Ureter (tissue), 1 donor: ENCODE measurements at places on chromosomes 2 and 18.

- no peak for DNase-seq
Measured at GRCh38 chr2:7792031-7792651, 874.9 kb downstream of the RNF144A start.

DNA sequence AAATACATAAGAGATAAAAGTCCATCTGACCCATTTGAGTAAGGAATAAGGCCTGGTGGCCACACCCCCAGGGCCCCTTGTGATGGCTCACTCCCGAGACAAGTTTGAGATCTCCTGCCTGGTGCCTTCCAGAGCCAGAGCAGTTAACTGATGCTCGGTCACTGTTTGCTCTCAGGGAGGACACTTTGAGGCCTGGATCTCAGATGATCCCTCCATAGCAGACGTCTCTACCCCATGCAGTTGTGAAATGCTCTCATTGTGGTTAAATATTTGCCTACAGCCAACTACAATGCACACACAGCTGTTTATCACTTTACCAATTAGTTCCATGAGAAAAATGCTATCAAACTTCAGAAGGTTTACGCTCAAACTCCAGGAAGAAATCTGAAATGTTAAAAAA, 12.3 kb downstream of the GYPC start:
- no peak for DNase-seq

DNA sequence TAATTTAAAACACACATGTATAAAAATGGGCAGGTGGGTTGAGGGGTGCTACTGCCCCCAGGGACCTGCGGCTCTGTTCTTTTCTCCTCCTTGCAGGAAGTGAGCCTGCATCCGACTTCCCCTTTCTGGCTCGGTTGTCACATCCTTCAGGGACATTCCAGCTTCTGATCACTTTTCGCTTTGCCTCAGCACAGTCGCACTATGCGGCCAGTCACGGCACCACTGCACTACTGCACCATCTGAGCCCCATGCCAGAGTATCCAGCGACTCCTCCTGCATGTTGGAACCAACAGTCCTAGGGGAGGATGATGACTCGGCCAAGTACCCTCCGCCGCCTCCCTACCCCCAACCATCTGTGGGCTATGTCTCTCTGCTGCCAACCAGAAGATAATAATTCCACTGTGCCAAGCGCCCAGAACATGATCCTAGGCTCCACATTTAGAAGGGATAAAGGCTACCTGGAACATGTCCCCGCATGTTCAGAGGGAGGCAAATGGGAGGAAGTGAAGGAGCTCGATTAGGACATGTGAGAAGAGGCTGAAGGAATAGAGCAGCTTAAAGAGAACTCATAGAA, 17.6 kb downstream of the CDC42EP3 start:
- no peak for DNase-seq

GRCh38 chr2:26245231-26245732, 543 bp downstream of the HADHB start:
- no peak for DNase-seq

GRCh38 chr2:106983305-106983704, 97.3 kb upstream of the ST6GAL2 start:
- DNase-seq = no peak
